ENCODE measurements at places on chromosomes 3 and 15. TPM values are rescaled to one million over a fixed set of nuclear protein-coding genes. Genes with fewer than 3 reads are reported as not detected.
A peak's percentile ranks its signal among the peaks of the same experiment; 100 is the strongest.

The IL12A gene
- total RNA-seq, result not detected

The GPR87 gene
- not detected for total RNA-seq

The C3orf85 gene
- total RNA-seq, result not detected

The HDC gene
- total RNA-seq, result not detected

The KCNMB2 gene
- total RNA-seq, result not detected

The THBS1 gene
- 55.2 TPM for total RNA-seq

The P2RY14 gene
- 0.56 TPM for total RNA-seq

The EPHB1 gene
- 0.56 TPM for total RNA-seq

The CHRNB4 gene
- total RNA-seq, result 0.14 TPM

The ARGFX gene
- not detected for total RNA-seq

The LRTM1 gene
- total RNA-seq, result not detected

The LYSMD2 gene
- 1.5 TPM for total RNA-seq

The BNC1 gene
- 4.7 TPM for total RNA-seq

The CPLX3 gene
- total RNA-seq, result not detected

The SLC28A2 gene
- not detected for total RNA-seq

The CGGBP1 gene
- total RNA-seq, result 46.7 TPM

The LRRC49 gene
- 11.6 TPM for total RNA-seq

DNA sequence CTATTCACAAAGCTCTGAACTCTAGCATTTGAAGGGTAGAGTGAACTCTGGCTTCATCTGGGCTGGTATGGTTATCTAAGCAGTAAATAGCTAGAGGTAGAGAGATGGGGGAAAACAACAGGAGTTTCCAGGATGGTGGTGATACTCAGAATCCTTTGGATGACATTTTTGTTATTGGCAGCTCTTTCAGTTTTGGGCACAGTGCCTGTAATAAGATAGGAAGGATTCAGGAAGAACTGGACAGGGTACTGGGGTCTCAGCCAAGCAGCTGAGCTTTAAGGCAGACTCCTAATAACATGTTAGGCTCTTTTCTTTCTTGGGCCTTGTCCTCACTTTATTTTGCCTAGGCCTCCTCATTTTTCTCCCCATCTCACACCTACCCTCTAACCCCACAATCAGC, 338.5 kb downstream of the CADM2 start:
- H3K4me1 ChIP-seq, result no peaks in the 10 kb centered on the region
- no peak overlapping the region for H3K4me3 ChIP-seq
- no peaks in the 10 kb centered on the region for H3K36me3 ChIP-seq
- DNase-seq, result no peak

- H3K27me3 ChIP-seq, result no peaks in the 10 kb centered on the region
- H3K27ac ChIP-seq, result peak overlapping the region; percentile 95
- DNase-seq, result no peak
- no peaks in the 10 kb centered on the region for H3K36me3 ChIP-seq
Measured at GRCh38 chr3:40452562-40452875, 4.6 kb upstream of the RPL14 start.

- H3K36me3 ChIP-seq, result no peaks in the 10 kb centered on the region
- DNase-seq, result no peak
- H3K4me1 ChIP-seq, result peaks cover 22% of the 10 kb centered on the region
Measured at GRCh38 chr3:156818273-156818651, 7.9 kb upstream of the LEKR1 start.

DNA sequence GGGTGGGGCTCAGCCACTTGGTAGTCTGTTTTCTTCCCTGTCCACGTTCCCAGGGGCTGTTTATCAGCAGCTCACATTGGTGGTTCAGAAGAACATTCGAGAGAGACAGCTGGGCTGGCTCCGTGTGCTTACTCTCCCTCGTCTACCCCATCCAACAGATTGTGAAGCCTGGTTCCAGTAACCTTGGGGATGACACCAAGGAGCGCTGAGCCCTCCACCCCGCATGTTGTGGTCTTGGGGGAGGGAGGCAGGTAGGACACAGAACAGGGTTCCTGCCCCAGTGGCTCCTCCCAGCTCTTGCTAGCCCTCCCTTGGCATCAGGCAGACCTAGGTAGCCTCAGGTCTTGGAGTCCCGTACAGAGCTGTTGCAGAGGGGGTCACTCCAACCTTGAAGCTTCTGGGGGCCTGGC, 33.1 kb downstream of the KLF13 start:
- H3K27me3 ChIP-seq, result no peaks in the 10 kb centered on the region
- H3K4me1 ChIP-seq, result peaks cover 77% of the 10 kb centered on the region
- H3K36me3 ChIP-seq, result no peaks in the 10 kb centered on the region
- no peak overlapping the region for H3K4me3 ChIP-seq
- no peak overlapping the region for H3K27ac ChIP-seq

DNA sequence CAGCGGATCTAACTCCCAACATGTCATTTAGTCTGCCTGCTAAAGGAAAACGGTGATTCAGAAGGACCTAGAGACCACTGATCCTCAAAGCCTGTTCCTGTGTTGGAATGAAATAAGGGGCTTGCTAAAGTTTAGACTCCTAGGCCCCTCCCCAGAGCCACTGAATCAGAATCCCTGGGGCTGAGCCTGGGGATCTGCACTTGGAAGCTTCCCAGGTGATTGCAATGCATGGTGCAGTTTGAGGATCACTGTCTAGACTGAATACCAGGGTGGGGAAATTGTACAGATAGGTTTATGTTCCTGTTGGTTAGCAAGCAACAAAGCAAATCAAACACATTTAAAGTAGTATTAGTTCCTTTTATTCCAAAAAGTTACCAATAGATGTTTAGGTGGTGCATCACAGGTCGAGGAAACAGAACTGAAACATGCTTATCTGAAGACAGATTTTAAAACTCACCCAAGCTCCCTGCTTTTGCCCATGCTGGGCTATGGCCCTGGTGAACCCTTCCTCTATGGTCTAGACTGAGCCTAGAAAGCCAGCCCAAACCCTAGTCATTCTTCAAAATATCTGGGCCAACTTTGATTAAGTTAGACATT, 29.6 kb upstream of the SPTBN5 start:
- H3K4me3 ChIP-seq, result no peak overlapping the region
- peak overlapping the region; percentile 90 for H3K27ac ChIP-seq
- peaks cover 56% of the 10 kb centered on the region for H3K4me1 ChIP-seq
- no peaks in the 10 kb centered on the region for H3K36me3 ChIP-seq
- DNase-seq, result no peak

- no peak overlapping the region for H3K4me3 ChIP-seq
- no peaks in the 10 kb centered on the region for H3K4me1 ChIP-seq
- no peak for DNase-seq
- no peaks in the 10 kb centered on the region for H3K27me3 ChIP-seq
Measured at GRCh38 chr3:89227218-89227617, 119.8 kb downstream of the EPHA3 start.

- H3K27ac ChIP-seq, result no peak overlapping the region
- H3K27me3 ChIP-seq, result peaks cover 5% of the 10 kb centered on the region
- DNase-seq, result no peak
- H3K4me1 ChIP-seq, result no peaks in the 10 kb centered on the region
- H3K36me3 ChIP-seq, result no peaks in the 10 kb centered on the region
Measured at GRCh38 chr3:8759038-8759707, 10.2 kb downstream of the OXTR start.

- peaks cover 50% of the 10 kb centered on the region for H3K27me3 ChIP-seq
- no peak for DNase-seq
- H3K4me1 ChIP-seq, result no peaks in the 10 kb centered on the region
- H3K27ac ChIP-seq, result no peak overlapping the region
Measured at GRCh38 chr3:169659096-169659819, 4.3 kb downstream of the MECOM start.

GRCh38 chr15:78350058-78350457, 9.9 kb downstream of the CRABP1 start:
- H3K36me3 ChIP-seq, result no peaks in the 10 kb centered on the region
- no peak for DNase-seq
- no peak overlapping the region for H3K27ac ChIP-seq
- H3K27me3 ChIP-seq, result no peaks in the 10 kb centered on the region

GRCh38 chr3:128287216-128287615, 133.9 kb downstream of the EEFSEC start:
- H3K4me1 ChIP-seq, result no peaks in the 10 kb centered on the region
- no peaks in the 10 kb centered on the region for H3K27me3 ChIP-seq
- no peak overlapping the region for H3K4me3 ChIP-seq
- H3K27ac ChIP-seq, result no peak overlapping the region

GRCh38 chr3:191236646-191237045, 37.6 kb downstream of the OSTN start:
- H3K27ac ChIP-seq, result no peak overlapping the region
- no peaks in the 10 kb centered on the region for H3K36me3 ChIP-seq
- no peak overlapping the region for H3K4me3 ChIP-seq
- peak; percentile 9 for DNase-seq
- peaks cover 4% of the 10 kb centered on the region for H3K4me1 ChIP-seq

DNA sequence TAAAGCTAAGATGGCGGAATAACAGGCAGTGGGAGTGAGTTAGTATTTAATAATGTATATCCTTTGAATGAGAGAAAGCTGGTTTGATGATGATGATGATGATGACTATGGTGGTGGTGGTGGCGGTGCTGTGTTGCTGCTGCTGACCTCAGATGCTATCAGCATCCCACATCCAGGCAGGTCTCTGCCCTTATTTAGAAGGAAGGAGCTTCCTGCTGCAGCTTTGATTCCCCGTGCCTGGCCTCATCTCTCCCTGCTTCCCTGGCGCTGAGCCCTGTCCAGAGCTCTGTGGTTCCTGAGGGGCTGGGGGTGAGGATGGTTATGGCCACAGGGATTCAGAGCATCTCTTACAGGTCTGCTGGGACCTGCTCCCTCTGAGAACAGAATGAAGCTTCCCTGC, 73.1 kb downstream of the RAB11A start:
- no peak for DNase-seq
- H3K4me1 ChIP-seq, result no peaks in the 10 kb centered on the region
- no peak overlapping the region for H3K27ac ChIP-seq
- no peaks in the 10 kb centered on the region for H3K36me3 ChIP-seq
- no peaks in the 10 kb centered on the region for H3K27me3 ChIP-seq

DNA sequence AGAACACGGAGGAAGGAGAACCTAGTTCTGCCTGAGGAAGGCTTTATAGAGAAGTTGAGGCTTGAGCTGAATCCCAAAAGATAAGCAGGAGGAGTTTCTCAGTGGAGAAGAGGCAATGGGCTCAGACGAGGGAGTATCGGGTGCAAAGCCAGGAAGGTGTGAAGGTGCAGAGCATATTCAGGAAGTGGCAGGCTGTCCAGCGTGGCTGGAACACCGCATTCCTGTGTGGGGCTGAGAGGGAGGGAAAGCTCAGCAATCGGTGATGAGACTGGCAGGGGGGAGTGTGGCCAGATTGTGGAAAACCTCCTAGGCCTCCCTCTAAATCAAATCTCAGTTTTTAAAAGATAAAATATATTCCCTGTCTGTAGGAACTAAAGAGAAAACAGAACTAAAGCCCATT, 63.0 kb downstream of the ARHGAP31 start:
- H3K36me3 ChIP-seq, result no peaks in the 10 kb centered on the region
- H3K4me3 ChIP-seq, result no peak overlapping the region
- H3K27me3 ChIP-seq, result no peaks in the 10 kb centered on the region
- H3K4me1 ChIP-seq, result peaks cover 49% of the 10 kb centered on the region
- no peak overlapping the region for H3K27ac ChIP-seq
- peak; percentile 50 for DNase-seq

DNA sequence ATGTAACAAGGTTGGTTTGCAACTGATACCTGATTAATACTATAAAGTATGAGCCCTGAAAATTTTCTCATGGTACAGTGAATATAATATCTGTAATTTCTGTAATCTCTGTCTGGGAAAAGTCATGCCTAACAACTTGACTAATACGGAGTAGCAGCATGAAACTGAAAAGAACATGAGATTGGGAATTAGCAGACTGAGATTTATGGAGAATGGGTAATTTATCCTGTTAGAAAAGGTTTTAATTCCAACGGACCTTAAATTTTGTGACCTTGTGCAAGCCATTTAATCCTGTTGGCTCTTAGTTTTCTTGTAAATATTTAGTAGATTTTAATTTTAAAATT, 90.2 kb upstream of the CMC1 start:
- no peak for DNase-seq
- no peak overlapping the region for H3K4me3 ChIP-seq
- no peak overlapping the region for H3K27ac ChIP-seq
- H3K4me1 ChIP-seq, result no peaks in the 10 kb centered on the region
- no peaks in the 10 kb centered on the region for H3K36me3 ChIP-seq

DNA sequence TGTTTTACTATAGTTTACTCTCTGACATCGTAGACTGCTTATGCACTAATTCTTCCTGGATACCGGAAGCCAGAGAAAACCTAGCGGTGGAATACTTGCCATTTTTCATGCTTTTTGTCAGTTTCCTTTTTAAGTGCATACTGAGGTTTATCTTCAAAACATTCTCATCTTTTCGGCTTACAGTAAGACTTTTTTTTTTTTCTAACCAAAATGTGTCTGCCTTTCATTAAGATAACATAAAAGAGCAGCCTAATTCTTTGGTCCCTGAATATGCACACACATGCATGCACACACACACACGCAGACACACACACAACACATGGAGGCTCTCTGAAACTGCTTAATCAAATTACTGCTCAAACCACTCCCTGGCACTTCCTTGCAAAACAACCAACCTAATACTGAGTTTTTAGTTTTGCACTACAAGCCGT, 1.3 kb downstream of the ZNF445 start:
- no peaks in the 10 kb centered on the region for H3K27me3 ChIP-seq
- H3K4me1 ChIP-seq, result peaks cover 18% of the 10 kb centered on the region
- DNase-seq, result no peak
- peak overlapping the region; percentile 84 for H3K4me3 ChIP-seq
- H3K27ac ChIP-seq, result no peak overlapping the region

GRCh38 chr3:178435575-178435974, 100.7 kb upstream of the KCNMB2 start:
- no peak for DNase-seq
- H3K4me3 ChIP-seq, result no peak overlapping the region

DNA sequence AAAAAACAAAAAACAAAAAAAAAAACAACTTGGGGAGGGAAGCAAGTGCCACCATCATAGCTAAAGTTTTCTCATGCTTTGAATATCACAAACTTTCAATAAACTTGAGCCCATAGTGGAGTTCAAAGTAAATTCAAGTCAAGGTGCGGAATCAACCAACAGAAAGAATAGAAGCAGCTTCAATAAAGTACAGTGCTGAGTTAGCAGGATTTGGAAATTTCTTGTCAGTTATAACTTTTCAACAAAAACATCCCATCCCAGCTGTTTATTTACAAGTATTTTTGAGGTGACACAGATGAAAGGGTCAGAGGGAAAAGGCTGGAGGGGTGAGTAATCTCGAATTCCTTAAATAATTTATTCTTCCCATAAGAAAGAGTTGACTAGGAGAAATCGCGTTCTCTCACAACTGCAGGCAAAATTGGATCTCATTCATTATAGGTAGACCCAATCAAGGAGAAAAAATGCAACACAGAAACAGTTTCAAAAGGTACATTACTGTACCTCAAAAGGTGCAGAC, 477.4 kb upstream of the RASGRP1 start:
- H3K36me3 ChIP-seq, result no peaks in the 10 kb centered on the region
- H3K4me1 ChIP-seq, result peaks cover 12% of the 10 kb centered on the region
- no peak overlapping the region for H3K27ac ChIP-seq
- H3K27me3 ChIP-seq, result no peaks in the 10 kb centered on the region
- H3K4me3 ChIP-seq, result no peak overlapping the region

- H3K4me1 ChIP-seq, result no peaks in the 10 kb centered on the region
- H3K27ac ChIP-seq, result no peak overlapping the region
- no peak overlapping the region for H3K4me3 ChIP-seq
- no peaks in the 10 kb centered on the region for H3K27me3 ChIP-seq
Measured at GRCh38 chr3:11878837-11879236, 32.2 kb upstream of the TAMM41 start.

Measured in cardiac muscle cell (in vitro differentiated cells and primary cell).